ENCODE measurements at places on chromosomes 16 and 17.

GRCh38 chr17:16521070-16521727 lies 29.2 kb upstream of the LRRC75A start:
- peak; percentile 37 for DNase-seq

GRCh38 chr16:30644334-30644830 lies 6.4 kb upstream of the PRR14 start:
- DNase-seq = no peak

DNA sequence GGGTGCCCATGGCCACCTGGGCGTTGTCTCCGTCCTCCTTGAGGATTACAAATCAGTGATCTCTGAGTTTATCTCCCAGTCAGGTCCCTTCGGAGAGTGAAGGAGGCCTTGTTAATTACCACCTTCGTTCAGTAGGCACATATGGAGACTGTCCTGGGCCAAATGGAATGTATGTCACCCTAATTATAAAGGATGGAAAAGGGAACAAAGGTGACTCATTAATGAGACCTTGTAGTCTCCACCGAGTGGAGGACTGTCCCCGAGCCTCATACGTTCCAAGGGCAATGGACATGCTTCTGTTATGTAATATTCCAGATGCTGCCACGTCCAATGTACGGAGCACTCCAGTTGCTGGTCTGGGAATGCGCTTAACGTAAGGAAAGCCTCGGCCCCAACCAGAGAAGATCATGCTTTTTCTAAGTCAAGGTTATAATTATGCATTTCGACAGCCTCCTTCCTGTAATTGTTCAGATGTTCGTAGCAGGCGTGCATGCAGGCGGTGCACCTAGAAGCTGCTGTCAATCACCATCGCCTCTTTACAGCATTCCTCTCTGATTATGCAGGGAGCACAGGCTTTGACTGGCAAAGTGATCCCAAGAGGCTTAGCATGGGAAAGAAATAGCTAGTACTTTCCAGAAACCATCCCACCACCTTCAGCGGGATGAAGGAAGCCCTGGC lies 22.4 kb upstream of the SEC14L1 start:
- no peak for DNase-seq

DNA sequence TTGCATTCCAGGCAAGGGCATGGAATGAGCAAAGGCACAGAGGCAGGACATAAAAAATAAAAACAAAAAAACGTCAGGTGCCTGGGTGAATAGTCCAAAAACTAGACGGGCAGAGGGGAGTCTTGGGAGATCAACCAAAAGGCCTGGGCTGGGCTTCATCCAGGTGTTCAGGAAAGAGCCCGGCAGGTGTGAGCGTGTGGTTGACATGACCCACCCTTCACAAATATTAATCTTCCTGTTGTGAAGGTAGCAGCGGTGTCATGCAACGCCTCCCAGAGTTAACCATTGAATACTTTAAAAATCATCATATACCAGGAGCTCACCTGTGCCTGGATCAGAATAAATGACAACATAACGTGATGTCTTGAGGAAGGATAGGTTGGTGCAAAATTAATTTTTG lies 90.6 kb downstream of the USP22 start:
- no peak for DNase-seq

DNA sequence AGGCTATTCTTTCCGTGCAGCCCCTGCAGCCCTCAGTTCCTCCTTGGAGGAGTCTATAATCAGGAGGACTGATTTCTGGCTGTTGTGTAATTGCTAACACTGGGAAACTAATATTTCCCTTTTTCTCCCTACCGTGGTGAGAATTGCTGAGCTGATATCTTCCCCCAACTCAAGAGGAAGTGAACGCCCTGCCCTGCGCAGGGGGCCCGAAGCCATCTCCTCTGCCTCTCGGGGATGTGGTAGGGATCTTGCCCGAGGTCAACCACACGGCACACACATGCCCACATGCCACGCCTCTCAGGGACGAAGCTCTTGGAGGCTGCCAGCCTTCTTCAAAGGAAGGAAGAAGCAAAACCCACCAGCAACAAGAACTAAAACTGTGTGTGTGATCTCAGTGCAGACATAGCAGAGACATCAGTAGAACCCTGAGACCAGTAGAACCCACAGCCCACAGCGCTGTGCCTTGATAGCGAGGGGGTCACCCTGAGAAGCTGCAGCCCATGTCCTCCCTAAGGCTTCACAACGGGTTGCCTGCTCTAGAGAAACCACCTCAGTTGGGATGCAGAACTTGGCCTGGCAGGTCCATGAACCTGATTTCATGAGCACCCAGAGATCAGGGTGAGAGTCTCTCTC lies 8.9 kb upstream of the ULK2 start:
- DNase-seq = peak; percentile 17

DNA sequence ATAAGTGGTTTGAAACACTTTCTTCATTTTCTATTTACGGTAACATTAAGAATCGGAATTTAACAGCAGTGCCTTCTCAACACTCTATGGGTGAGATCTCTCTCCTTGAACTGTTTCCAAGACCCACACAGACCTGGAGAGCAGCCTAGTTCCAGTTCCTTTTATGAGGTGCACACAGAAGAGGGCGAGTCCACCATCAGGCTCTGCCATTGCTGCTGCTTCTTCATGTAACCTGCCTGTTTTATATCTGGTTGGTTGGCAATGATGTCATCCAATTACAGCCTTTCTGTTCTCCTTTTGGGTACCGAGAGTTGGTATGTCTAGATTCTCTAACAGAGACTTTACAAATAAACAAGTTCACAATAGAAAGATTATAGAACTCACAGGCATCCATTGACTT lies 225.7 kb downstream of the UTP18 start:
- no peak for DNase-seq

DNA sequence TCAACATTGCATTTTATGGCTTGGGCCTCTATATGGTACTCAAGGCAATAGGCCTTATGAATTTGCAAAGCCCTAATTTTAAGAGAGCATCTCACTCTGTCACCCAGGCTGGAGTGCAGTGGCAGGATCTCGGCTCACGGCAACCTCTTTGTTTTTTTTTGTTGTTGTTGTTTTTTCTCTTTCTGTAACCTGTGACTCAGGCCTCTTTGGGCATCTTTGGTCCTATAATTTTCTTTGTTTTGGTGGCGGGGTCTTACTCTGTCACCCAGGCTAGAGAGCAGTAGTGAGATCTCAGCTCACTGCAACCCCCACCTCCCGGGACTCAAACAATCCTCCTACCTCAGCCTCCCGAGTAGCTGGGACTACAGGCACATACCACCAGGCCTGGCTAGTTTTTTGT lies 21.8 kb upstream of the HERPUD1 start:
- no peak for DNase-seq

Data from T-helper 9 cell (primary cell).